ENCODE measurements at places on chromosomes 4 and X.

- no peak for DNase-seq
Observed at GRCh38 chr4:99651016-99651769, 6.4 kb downstream of the C4orf54 start.

- peak; percentile 6 for DNase-seq
Observed at GRCh38 chrX:69153060-69153730, 12.1 kb downstream of the PJA1 start.

- no peak for DNase-seq
Observed at GRCh38 chr4:1048773-1049590, 37.6 kb downstream of the FGFRL1 start.

GRCh38 chr4:26061248-26061986, 147.4 kb downstream of the SMIM20 start:
- peak; percentile 54 for DNase-seq

DNA sequence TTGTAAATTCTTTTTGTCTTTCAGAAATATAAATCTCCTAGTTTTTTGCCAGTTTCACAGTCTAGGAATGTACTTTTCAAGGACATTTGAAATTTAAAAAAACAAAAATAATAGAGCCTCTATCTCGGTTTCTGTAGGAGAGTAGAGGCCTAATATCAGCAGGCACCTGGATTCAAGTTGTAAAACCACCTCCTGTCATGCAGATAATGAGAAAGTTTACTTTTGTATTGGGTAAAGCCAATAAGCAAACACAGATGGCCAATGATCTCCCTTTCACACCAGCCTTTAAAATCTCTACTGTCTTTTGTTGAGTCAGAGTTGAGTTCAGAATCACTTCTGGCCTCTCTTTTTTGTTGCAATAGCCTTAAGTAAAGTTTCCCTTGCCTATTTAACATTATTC, 1499.9 kb downstream of the PCDH18 start:
- DNase-seq, result no peak

DNA sequence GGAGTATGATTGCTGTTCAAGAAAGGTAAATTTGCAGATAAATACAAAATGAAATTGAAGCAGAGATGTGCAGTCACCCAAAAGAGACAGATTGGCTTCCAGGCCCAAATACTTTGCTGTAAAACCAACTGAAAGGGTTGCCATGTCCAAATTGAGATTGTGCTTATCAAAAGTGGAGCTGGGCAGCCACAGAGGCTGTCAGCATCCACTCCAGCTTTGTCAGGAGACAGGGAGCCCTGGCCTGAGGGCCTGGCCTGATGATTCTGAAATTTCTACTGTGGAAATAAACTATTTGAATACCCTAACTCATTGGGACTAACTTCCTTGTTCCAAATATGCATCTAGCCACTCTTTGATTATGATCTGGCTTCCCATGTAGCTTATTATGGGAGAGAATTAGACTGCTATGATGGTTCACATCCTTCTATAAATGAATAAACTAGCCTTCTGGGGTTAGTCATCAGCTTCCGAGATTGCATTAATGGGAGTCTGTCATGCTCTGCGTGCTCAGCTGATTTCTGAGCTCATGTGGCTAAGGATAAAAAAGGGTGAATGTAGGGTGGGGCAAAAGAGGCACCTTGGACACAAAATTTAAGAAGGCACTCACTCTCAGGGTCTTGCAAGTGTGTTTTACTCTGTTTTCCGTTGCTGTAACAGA, 48.2 kb downstream of the SLC34A2 start:
- DNase-seq, result no peak

DNA sequence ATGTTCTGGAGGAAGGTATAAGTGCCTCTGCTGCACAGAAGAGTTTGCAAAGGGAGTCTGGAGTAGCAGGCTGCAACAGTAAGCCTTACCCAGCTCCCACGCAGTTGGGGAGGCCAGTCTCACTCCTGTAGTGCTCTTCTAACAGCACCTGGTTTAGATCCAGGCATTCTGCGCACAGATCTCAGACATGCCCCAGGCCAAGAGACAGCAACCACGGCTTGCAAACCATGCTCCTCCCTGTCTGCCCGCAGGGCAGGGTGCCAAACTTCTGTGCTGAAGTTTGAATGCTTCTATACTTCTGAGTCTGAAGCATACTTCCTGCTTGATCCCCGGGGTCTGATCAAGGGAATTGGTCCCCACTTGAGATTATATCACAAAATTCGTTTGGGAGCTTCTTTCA, 106.3 kb downstream of the LINC00632 start:
- peak; percentile 3 for DNase-seq

- no peak for DNase-seq
Observed at GRCh38 chr4:3637326-3638016, 105.2 kb upstream of the LRPAP1 start.

DNA sequence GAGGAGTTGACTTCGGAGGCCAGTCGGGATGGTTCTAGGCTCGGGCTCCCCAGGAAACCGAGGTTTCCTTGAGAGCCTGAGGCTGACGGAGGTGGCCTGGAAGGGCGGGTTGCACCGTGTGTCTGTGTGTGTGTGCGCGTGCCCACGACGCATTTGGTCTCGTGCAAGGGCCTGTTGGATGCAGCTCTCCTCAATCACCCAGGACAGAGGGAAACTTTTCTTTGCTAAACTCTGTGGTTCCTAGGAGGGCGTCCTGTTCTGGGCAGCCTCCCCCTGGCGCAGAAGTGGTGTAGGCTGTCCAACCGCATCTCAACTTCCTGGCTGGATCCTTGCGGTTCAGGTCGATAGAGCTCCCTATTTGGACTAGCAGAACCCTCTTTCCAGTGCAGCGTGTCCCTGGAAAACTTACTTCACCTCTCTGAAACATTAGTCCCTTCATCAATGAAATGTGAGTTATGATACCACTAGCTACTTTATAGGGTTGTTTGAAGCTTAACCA, 973 bp downstream of the STK32B start:
- no peak for DNase-seq

- DNase-seq, result no peak
Observed at GRCh38 chr4:83257811-83258210, 26.8 kb downstream of the COQ2 start.

DNA sequence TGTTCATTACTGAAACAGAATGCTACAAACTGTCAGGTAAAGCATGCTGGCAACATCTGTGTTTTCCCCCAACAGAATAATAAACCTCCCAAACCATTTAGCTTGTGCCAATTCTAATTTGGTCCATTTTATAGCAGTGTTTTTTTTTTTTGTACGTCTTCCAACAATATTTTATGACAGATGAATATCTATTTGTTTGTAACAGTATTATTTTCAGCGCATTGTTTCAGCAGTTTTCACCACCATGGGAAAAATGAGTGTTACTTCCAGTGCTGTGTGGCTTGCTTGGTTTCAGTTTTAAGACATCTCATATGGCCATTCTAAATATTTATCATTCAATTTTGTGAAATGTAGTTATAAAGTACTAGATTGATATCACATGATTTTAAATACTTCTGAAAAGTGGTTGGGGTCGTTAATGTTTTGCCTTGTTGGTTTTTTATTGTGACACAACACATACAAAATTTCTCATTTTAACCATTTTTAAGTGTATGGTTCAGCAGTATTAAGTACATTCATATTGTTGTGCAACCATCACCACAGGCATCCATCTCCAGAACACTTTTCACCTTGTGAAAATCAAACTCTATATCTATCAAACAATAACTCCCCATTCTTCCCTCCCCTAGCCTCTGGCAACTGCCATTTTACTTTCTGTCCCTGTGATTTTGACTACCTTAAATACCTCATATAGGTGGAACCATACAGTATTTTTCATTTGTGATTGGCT, 25.6 kb upstream of the TBC1D19 start:
- DNase-seq, result no peak

- DNase-seq, result no peak
Observed at GRCh38 chrX:81263059-81263458, 61.2 kb downstream of the SH3BGRL start.

DNA sequence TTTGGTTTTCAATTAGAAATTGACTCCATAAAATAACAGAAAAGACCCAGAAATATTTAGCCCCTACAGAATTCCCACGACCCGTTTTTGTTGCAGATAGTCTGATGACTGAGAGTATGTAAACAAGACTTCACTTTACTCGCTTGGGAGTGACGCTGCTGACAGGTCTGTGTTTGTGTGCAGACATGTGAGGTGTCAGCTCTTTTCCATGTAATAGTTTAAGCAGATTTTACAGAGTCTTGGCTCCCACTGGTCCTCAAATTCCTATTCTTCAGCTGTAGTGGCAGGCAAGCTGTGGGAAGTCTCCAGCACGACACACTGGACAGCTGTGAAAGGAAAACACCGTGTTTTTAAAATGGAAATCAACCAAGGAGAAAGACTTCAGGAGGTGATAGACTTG, 455.7 kb downstream of the GABRG1 start:
- no peak for DNase-seq

- DNase-seq, result no peak
Observed at GRCh38 chr4:146428298-146428697, 93.4 kb downstream of the SLC10A7 start.

DNA sequence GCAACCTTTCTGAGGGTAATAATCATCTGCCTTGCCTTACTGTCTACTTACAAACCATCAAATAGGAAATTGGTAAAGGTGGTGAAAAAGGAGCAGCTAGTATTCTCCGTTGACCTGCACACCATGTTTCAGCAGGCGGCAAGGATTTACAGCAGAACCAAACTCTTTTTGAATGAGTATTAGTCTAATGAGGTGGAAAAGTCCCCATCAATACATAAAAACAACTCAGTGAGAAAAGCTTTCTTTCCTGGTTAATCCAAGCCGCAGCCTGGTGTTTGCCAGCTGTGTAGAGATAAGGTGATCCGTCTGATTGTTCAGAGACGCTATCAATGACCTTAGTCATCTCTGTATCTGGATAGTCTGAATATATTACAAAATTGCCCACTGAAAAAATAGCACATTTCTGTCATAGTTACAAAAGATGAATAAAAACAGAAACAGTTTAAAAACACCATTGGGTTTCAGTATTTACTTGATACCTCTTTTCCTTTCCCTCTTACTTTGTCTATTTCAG, 110.4 kb upstream of the TBC1D9 start:
- no peak for DNase-seq

DNA sequence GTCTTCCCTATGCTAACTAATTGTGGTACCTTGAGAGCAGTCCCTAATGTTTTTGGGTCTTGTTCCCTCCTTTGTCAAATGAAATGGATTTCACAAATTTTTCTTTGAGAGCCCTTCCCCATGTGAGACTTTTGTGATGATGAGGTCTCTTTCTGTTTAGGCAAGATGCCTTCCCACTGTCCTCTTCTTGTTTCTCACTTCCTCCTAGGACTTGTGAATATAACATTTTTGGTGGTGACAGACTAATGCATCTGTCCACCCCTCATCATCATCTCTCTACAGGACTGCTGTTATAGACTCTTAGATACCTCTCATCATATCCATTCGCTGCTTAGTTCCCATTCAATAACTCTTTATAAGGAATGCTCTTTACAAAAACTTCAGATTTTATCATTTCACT, 8.7 kb upstream of the ANK2 start:
- no peak for DNase-seq

GRCh38 chrX:19704132-19704531, 183.3 kb downstream of the SH3KBP1 start:
- no peak for DNase-seq

DNA sequence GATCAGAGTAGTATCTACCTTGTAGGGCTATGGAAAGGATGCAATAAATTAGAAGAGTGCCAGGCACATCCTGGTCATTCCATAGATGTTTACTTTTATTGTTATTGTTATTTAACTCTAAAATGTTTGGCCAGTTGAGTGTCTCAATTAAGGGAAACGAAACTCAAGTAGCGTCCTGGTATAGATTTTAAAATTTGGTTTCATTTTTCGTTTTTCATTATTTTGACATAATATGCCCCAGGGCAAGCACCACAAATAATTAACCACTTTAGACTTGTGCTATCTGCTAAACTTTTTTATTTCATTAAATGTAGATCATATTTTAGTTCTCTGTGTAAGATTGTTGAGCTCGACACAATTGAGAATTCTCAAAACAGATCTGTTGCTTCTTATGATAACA, 179.7 kb upstream of the PRPS2 start:
- DNase-seq, result no peak

GRCh38 chrX:132443196-132444135, 45.4 kb downstream of the MBNL3 start:
- DNase-seq, result peak; percentile 37

DNA sequence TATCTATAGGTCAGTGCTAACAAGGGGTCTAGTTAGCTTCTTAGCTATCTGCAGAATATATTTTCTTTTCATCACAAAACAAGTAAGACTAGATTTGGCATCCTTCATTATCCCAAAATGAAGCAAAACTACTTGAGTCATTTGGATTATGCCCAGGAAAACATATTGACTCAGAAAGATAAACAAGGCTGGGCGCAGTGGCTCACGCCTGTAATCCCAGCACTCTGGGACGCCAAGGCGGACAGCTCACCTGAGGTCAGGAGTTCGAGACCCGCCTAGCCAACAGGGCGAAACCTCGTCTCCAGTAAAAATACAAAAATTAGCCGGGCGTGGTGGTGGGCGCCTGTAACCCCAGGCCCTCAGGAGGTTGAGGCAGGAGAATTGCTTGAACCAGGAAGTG, 18.0 kb upstream of the MND1 start:
- peak; percentile 53 for DNase-seq

- DNase-seq, result no peak
Observed at GRCh38 chr4:119313237-119313636, 8.7 kb downstream of the FABP2 start.

DNA sequence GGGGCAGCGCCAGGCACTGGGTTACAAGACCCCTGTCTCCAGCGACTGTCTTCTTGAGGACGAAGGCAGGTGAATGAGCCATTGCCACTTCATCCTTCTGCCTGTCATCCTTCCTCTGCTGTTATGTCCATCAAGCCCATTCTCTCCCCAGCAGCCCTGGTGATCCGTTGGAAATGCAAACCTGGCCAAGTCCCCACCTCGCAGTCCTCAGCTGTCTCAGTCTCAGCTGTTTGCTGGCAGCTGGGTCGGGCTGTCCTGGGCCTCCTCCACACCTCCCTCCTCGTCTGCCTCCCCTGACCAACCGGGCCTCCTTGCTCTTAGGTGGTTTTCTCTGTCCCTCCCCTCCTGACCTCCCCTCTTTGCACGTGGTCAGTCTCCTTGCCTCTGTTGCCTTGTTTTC, 38.0 kb downstream of the PTTG2 start:
- no peak for DNase-seq

DNA sequence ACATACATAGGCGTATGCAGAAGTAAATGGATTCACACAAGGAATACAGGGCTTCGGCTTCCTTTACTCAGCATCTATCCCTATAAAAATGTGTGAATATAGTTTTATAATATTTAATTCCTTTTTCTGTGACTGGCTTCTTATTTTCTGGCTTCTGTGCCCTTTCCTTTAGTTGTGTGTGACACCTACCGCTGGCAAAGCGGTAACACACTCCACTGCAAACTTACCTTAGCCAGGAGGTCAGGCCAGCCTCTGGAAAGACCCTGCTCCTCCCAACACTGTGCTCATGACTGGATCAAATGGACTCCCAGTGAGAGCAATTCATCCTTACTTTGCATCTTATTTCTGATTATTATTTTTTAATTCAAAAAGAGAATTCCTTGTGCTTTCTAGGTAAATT, 244.2 kb downstream of the ANK2 start:
- no peak for DNase-seq

DNA sequence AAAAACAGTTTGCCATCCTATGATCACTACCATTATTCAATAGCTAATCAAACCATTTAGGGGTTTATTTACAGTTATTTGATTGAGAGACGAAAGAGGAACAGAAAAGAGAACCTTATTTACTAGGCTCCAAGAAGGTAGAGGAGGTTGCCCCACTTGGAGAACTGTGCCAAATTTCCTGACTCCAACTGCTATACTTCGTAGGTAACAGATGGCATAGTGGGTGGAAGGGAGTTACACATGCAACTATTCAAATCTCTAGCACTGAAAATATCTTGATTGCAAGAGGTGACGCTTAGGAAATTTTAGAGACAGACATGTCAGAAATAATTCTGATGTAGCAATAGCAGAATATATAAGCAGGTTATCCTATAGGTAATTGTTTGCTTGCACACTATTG, 38.0 kb upstream of the TMPRSS11F start:
- DNase-seq, result no peak

Data from fibroblast of gingiva (primary cell).